Esophagus mucosa (tissue), 1 donor: ENCODE measurements at places on chromosomes 3 and 15.

- no peak for ATAC-seq
These were observed 272.1 kb upstream of the TTC14 start for GRCh38 chr3:180329847-180330246.

GRCh38 chr15:74343127-74343796 is 24.2 kb downstream of the CYP11A1 start:
- ATAC-seq: no peak

GRCh38 chr15:84003791-84004503 is 231.6 kb upstream of the GOLGA6L4 start:
- ATAC-seq: no peak

DNA sequence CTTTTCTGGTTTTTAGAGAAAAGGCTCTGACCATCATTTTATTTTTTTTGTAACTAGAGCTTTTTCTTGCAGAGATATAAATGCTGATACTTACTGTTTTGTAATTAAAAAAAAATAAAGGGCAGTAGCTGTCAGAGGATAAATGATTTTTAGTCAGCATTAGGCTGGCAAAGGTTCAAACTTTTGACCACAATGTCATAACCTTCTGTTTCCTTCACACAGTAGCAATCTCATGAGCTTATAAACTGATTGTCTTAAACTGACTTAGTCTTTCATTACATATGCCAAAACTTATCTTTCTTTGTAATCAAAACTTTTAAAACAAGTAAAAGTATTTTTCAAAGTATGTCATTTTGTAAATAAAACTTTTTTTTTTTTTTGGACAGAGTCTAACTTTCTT is 841.9 kb downstream of the OTOL1 start:
- no peak for ATAC-seq

DNA sequence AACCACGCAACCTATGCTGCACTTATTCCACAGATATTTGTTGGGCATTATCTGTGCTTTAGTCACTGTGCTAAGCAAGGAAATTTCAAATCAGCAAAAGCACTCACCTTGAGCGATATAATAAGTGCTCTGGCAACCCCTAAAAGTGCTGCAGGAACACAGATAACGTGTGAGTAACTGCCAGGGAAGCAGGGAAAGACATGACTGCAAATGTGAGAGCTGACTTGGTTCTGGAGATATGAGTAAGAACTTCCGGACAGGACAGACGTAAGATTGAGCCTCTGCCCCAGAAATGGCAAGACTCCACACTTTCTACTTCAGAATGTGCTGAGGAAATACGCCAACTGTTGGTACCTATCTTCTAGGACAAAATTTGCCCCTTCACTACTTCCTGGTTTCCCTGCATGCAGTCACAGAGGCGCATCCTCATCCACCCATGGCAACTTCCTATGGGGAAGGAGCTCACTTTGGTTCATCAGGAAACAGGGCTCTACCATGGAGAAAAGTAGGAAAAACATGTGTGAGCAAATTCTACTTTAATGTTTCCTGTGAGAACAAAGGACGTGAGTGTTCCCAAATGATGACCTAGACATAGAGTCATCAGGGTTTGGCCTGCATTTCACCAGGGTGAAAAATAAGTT is 41.7 kb downstream of the AQP9 start:
- peak; percentile 26 for ATAC-seq

DNA sequence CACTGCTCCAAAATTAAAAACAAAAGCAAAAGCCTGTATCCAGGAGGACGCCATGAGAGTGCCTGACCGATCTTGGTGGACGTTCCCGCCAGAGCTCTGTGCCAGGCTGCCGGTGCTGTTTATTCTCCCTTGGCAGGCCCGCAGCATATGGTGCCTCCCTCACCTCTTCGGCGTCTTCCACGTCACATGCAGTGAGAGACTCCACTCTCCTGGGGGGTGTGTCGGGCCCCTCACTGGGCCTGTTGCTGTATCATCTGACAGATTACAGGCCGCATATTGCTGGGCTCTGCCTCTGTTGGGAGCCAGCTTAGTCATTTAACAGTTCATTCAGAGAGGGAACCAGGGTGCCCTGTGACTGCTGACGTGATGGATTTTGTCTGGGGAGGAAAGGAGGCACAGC is 86.4 kb upstream of the ARRDC4 start:
- no peak for ATAC-seq

GRCh38 chr3:59595830-59596229 is 546.0 kb upstream of the CFAP20DC start:
- no peak for ATAC-seq

DNA sequence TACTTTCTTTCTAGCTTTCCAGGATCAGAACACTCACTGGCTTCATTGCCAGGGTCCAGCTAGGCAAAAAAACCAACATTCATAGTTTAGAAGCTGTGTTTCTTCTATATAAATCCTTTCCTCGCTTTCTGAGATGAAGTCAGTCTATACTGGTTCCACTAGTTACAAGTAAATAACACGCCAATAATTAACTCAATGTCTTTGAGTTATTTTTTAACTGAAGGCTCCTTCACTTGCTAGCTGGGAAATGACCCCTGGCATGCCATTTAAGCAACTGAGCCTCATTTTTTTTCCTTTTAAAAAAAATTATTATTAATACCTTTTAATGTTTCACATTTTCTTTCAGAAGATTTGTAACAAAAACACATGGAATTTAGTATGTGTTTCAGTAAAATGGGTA is 2.1 kb upstream of the CCDC174 start:
- ATAC-seq: no peak

GRCh38 chr15:89457086-89457485 is 39.3 kb downstream of the RHCG start:
- no peak for ATAC-seq

DNA sequence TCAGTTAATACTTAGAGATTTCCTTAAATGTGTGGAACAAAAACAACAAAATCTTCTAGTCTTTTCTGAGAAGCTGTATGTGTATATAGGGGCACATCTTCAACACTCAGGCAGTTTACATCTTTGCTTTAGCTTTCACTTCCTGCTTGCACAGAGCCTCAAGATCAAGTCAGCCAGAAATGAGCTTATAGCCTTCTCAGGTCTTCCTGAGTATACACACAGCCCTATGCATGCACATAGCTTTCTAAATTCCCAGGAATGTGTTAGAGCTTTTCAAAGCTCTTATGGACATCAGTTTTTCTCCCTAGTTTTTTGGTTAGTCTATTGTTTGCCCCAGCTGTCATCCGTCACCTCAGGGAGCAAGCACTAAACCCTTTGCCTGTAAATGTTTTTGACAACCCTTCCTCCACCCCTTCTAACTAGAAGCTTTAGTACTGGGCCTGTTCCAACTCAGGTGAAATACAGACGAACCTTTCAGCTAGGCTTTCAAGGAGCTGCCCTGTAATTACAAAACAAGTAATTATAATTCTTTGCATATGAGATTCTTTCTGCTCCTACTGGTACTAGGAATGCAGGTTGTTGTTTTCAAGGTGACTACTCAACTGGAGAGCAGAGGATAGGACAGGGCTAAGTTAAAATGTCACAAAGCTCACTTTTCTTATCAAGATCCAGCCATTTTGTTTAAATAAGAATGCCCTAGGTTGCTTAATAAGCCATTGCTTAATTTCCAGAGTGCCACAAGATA is 22.6 kb upstream of the MTMR10 start:
- peak; percentile 46 for ATAC-seq

GRCh38 chr3:16768956-16769355 is 115.8 kb upstream of the PLCL2 start:
- ATAC-seq: no peak

DNA sequence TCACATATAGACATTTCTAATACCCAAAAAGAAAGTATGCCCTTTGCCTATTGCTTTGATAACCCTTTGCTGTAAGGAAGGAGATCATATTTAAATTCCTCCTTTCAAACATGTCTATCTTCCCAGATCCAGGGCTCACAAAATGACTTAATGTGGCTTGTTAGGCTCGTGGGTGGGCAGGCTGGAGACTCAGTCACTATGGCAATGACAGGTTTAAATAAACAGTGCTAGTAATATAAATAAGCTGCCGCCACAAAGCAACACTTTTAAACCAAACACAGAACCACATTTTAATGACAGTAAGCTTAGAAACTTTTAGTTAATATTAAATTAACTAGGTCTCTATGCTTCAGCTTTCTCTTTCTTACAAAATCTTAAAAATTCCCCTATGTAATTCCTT is 616.0 kb upstream of the NAALADL2 start:
- ATAC-seq: no peak
